Esophagus muscularis mucosa (tissue), 4 donors: ENCODE measurements at places on chromosomes 2 and 18. TPM values are rescaled to one million over a fixed set of nuclear protein-coding genes. Genes with fewer than 3 reads are reported as not detected.

DNA sequence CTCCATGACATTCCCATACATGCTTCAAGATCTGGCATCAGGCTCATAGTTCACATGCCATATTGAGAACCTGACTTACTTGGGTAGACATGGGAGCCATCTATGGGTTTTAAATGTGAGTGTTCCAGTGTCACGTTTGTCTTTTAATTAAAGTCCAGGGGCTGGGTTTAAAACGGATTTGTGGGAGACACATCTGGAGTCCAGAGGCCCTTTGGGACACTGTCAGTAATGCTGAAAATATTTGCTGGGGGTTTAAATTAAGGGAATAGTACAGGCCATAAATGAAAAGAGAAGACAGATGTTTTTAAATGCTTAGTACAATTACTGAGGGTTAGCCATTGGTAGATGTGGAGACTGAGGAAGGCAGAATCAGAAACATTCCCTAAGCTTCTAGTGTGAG lies 478.0 kb downstream of the PID1 start:
- DNase-seq, result no peak

- no peak for DNase-seq
These were observed 28.4 kb downstream of the HK2 start for GRCh38 chr2:74862020-74862964.

GRCh38 chr2:46970334-46971288 lies 55.0 kb upstream of the MCFD2 start:
- no peak for DNase-seq

- peak; percentile 75 for DNase-seq
These were observed 308.2 kb downstream of the EN1 start for GRCh38 chr2:118539290-118539689.

DNA sequence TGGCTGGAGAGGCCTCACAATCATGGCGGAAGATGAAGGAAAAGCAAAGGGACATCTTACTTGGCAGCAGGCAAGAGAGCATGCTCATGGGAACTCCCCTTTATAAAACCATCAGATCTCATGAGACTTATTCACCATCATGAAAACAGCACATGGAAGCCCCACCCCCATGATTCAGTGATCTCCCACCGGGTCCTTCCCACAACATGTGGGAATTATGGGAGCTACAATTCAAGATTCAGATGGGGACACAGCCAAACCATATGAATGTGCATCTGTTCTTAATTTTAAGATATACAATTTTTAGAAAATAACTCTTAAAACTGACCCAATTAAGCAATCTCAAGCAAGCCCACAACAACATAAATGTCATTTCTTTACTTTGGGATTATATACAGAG lies 12.6 kb downstream of the C18orf63 start:
- DNase-seq, result no peak

- DNase-seq, result no peak
These were observed 138.8 kb upstream of the DNMT3A start for GRCh38 chr2:25480561-25480960.

GRCh38 chr2:58202404-58202803 lies 38.7 kb downstream of the FANCL start:
- no peak for DNase-seq

EFHD1 gene
- total RNA-seq, result 16.8 TPM

CFAP65 gene
- not detected for total RNA-seq

CD226 gene
- total RNA-seq, result 2.7 TPM

- no peak for DNase-seq
These were observed 1590.6 kb upstream of the DDX18 start for GRCh38 chr2:116223912-116224311.

DNA sequence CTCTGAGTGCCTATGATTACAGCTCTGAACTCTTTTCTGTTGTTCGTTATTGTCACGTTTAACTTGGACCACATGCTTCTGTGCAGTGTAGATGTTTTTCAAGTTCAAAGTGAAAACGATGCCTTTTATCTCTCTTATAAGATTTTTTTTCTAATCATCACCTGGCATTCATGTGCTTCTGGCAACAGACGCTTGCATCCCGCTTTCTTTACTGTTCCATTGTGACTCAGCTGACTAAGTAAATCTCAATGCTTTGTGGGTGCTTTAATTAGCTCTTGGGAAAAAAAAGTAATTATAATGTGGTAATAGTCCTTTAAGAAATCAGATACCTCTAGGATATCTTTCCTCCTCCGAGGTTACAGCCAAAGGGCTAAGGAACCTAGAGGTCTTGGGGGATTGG lies 31.2 kb upstream of the RMP24 start:
- DNase-seq, result no peak
